GM10248 (cell line): ENCODE measurements at places on chromosomes 16 and 17.

GRCh38 chr17:47792979-47793378 is 28.6 kb downstream of the OSBPL7 start:
- no peak for DNase-seq

DNA sequence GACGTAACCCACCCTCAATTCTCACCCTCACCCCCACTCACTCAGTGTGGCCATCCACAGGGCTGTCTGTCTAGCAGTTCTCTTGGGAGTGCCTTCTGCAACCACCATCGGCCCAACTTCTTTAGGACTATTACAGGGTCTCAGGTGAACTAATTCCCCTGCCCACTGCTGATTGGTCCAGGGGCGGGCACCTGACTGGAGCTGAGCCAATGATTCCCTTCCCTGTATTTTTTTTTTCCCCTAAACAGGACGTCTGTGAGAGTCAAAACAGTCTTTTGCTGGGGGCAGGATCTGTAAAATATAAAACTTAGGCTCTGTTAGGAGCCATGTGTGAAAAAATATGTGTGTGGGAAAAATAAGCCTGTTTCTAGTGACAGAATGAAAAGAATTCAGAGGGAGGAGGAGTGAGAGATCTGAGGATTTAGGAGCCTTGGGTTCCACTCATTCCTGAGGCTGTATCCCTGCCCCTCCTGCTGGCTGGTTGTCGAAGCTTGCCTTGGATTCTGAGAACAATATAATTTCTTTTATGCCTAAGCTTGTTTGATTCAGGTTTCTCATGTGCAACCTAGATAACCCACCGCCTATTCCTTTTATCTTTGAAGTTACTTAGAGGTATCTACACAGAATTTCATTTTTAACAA is 115.0 kb downstream of the SPACA3 start:
- no peak for DNase-seq

DNA sequence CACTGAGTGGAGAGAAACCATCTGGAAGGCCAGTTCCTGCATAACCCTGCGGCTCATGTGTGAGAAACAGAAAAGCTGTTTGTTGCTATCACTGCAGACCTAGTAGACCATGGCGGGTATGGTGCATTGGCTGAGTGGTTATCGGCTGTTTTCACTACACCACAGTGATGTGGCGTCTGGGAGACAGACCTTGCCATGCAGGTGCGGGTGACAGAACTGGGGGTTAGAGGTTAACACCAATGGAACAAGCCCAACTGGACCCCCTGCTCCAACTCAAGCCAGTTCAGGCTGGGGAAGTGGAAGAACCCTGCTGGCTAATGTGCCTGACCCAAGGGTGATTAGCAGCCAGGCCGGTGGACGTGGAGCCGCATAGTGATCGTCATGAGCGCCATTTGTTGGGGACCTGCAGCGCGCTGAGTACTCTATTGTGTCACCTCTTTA is 91.9 kb downstream of the IRF8 start:
- no peak for DNase-seq

- no peak for DNase-seq
These were observed 21.7 kb downstream of the KNOP1 start for GRCh38 chr16:19696328-19696727.

DNA sequence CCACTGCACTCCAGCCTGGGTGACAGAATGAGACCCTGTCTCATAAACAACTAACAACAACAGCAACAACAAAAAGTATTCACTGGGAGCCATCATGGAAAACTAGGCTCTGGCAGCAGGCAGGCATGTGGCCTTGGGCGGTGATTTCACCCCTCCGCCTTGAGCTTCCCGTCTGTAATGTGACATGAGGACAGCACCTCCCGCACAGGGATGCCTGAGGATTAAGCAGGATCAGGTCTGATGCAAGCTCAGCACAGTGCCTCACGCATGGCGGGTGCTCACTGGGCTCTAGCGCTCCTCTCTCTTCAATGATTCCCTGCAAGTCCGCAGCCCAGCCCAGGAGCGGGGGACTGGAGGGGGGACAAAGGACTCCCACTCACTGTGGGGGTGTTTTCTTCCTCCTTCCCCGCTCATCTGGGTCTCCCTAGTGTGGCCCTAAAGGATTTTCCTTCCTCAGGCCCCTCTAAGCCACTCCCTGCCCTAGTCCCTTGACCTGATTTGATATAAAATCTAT is 2.8 kb downstream of the PLCD3 start:
- DNase-seq = no peak

GRCh38 chr17:34549966-34550365 is 29.4 kb upstream of the TMEM132E start:
- DNase-seq = no peak

- DNase-seq = no peak
These were observed 401.7 kb upstream of the CDH5 start for GRCh38 chr16:65964752-65965151.

GRCh38 chr16:31215287-31216162 is 1.4 kb downstream of the PYDC1 start:
- peak; percentile 59 for DNase-seq

DNA sequence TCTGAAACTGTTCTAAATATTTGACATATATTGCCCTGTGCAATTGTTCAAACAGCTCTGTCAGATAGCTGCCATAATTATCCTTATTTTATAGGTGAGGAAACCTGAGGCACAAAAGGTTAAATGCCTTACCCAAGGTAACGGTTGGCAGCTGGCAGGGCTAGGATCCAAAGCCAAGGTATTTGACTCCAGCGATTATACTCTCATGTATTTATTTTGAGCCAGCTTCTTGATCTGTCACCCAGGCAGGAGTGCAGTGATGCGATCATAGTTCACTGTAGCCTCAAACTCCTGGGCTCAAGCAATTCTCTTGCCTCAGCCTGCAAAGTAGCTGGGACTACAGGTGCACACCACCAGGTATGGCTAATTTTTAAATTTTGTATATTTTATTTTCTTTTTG is 7.2 kb downstream of the ENO3 start:
- DNase-seq = no peak

- no peak for DNase-seq
These were observed 30.8 kb downstream of the BEAN1 start for GRCh38 chr16:66457888-66458287.

GRCh38 chr17:43608313-43608712 is 53.4 kb downstream of the MEOX1 start:
- no peak for DNase-seq

DNA sequence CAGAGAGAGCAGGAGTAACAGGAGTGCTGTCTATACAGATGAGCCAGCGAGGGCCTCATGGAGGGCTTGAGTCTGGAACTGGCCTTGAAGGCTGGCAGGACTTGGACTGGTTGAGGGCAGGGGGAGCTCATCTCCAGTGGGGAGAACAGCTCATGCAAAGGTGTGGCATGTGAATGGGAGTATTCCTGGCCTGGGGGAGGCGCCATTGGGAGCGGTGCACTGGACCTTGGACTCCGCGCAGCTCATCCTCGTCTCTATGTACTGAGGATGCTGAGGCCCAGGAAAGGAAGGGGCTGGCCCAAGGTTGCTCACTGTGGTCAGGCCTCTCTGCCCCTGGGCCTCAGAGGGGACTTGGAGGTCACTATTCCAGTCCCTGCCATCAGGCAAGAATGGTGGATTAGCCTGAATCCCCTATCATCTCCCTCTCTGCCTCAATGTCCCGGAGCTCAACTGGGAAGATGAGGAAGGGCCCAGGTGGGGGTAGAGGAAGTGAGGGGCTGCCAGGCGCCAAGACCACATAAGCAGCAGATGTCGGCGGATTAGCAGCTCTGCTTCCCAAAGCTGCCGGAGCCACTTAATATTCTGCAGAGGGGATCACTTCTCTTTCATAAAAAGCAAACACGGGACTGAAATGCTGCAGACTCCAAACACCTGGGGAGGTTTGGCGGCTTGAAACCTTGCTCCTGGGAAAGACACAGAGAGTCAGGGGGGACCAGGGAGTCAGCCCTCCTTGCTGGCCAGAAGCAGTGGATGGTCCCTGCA is 88.9 kb downstream of the SDK2 start:
- DNase-seq = no peak

- no peak for DNase-seq
These were observed 61.2 kb downstream of the SPACA3 start for GRCh38 chr17:33052856-33053255.

DNA sequence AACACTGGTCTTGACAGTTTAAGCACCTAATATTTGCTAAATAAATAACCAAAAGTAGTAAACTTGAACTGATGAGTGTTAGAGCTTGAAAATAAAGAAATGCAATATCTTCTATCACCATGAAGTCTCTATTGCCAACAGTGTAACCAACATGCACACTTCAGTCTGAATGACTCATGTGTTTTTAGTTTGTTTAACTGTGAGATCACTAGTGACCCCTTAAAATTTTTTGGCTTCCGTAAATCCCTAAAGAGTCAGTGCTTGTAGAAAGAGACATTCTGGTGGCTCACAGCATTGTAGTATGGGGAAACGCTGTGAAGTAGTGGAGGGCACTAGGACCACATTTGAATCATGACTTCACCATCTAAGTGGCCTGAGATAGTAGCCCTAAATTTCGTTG is 341.1 kb downstream of the PMP22 start:
- no peak for DNase-seq

DNA sequence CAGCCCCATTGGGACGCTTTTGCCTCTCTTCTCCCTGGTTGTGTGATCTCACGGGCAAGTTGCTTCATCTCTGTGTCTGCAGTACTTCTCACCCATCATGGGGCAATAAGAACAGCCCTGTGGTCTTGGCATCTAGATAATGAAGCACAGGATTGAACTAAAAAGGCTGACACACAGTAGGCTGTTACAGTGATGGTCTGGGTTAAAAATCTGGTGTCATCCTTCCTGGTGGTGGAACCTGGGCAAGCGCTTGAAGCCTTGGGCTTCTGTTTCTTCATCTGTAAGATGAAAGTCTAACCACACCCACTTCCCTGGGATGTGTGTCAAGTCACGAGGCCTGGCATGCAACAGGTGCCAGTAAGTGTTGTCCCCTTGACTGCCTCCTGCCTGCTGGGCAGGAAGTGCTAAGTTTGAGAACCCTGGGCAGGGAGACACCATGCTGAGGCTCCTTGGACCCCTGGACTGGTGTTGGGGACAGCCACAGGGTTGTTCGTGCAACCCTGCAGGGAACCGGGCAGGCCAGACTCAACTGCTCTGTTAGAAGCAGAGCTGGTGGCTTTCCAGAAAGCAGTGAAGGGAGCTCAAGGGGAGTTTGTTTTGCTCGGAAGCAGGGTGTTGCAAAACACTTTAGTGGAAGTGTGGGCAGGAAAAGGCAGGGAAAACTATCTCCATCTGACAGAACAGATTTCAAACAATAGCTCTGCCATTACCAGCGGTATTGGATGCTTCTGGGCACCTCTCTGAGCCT is 5.9 kb upstream of the MAP2K3 start:
- no peak for DNase-seq

- DNase-seq = no peak
These were observed 650.9 kb downstream of the CDH11 start for GRCh38 chr16:64470916-64471315.

DNA sequence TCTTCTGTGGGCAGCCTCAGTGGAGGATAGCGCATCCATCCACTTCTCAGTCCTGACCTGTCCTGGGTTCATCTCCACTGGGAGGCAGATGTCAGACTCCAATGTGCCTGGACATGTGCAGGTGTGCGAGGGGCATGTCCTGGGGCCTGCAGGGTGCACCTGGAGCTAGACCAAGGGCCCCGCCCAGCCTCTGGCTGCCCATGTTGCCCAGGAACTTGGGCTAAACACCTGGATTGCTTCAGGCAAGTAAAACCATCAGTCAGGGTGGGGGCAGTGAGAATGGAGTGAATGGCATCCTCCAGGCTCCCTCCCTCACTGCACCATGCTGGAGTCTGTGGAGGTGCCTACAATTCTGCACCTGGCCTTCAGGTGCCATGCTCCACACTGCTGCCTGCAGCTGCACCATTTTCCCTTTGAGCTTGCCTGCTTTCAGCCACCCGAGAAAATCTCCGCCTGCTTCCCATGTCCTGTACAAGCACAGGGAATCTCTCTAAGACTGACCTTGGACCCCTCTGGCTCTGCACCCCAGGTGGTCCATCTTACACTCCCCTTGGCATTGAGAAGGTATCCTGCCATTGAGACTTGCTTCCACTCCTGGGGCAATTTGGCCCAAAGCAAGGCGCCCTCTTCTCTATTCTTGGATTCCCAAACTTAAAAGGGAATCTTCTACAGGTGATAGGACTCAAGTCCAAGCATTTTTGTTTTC is 2.1 kb upstream of the MFSD6L start:
- DNase-seq = no peak

DNA sequence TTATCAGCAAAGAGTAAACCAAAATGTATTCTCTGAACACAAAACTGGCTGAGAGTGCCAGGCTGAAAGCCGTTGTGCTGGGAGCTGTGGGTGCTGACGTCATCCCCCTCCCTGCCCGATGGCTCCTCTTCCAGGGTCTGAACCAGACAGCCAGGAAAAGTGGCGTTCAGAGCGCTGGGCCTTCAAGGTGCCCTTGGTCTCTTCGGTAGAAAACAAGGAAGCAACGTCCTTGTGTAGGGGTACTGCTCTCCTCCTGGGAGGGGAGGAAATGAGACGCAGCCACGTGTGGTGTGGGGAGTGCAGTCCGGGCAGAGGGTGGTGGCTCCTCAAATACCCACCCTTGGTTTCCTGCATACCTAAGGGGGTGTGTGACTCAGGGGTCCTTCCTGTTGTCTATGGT is 394.7 kb downstream of the SEC14L1 start:
- DNase-seq = no peak

- DNase-seq = no peak
These were observed 147.6 kb downstream of the XYLT1 start for GRCh38 chr16:17323171-17323570.

- DNase-seq = no peak
These were observed 281.5 kb downstream of the SEC14L1 start for GRCh38 chr17:77422104-77422747.

GRCh38 chr17:44556832-44557606 is at the start of gene FZD2:
TSS of gene FZD2 (plus strand) at chr17:44557484. CDS start at chr17:44557689, 205 bp downstream.
- peak; percentile 90 for DNase-seq

GRCh38 chr16:84175350-84176081 is 11.3 kb downstream of the TAF1C start:
- DNase-seq = peak; percentile 75

- no peak for DNase-seq
These were observed 4.3 kb downstream of the KCNJ2 start for GRCh38 chr17:70173681-70174080.

GRCh38 chr17:8946476-8946875 is 19.0 kb downstream of the PIK3R5 start:
- no peak for DNase-seq

DNA sequence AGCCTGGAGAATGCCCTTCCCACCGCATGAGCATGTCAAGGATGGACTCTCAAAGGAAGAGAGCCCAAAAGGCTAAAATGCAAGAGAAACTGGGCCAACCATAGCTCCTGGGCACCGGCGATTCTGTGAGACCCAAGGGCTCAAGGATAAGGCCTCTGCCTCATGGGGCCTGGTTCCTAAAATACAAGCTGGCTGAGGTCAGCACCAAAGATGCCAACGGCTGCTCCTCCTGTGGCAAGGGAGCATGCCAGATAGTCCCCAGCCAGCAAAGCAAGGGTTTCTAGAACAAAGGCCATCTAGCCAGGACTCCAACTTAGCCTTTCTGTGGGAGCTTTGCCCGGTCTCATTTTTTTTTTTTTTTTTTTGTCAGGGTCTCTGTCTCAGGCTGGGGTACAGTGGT is 20.1 kb downstream of the GPRC5B start:
- no peak for DNase-seq
